ENCODE measurements at places on chromosomes 1 and 21. TPM values are rescaled to one million over a fixed set of nuclear protein-coding genes. Genes with fewer than 3 reads are reported as not detected.

DNA sequence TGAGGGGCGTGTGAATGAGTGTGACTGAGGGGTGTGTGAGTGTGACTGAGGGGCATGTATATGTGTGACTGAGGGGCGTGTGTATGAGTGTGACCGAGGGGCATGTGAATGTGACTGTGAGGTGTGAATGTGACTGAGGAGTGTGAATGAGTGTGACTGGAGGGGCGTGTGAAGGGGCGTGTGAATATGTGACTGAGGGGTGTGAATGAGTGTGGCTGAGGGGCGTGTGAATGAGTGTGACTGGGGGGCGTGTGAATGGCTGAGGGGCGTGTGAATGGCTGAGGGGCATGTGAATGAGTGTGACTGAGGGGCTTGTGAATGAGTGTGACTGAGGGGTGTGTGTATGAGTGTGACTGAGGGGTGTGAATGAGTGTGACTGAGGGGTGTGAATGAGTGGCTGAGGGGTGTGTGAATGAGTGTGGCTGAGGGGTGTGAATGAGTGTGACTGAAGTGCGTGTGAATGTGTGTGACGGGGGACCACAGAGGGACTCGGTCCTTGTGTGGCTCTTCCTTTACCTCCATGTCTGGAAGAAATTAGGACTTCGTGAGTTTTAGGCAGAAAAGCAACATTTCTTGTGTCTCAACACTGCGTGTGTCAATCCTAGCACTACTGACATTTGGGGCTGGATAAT, 105.8 kb downstream of the GLIS1 start:
- H3K4me3 ChIP-seq: no peak overlapping the region
- no peak for DNase-seq
- H3K36me3 ChIP-seq: no peaks in the 10 kb centered on the region
- H3K27me3 ChIP-seq: no peaks in the 10 kb centered on the region

EPS8L3 gene
- total RNA-seq: not detected

DNA sequence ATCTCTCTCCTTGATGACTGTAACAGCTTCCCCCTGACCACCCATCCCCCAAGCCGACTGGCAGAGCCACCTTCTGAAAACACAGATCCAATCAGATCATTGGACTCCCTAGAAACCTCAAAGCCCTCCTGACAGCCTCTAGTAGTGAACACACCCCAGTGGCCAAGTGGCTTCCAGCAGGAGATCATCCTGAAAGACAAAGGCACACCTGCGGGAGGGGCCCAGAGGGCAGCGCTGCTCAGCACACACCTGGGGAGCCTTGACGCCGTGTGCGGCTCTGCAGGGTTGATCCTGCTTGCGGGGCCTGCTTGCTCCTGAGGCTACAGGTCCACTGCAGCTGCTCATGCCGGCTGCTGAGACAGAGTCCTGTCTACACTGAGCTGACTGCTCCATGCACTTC, 41.5 kb downstream of the SLC66A1 start:
- H3K4me1 ChIP-seq: peaks cover 5% of the 10 kb centered on the region
- no peak overlapping the region for H3K27ac ChIP-seq
- DNase-seq: peak; percentile 37

OR6N1 gene
- not detected for total RNA-seq

DNA sequence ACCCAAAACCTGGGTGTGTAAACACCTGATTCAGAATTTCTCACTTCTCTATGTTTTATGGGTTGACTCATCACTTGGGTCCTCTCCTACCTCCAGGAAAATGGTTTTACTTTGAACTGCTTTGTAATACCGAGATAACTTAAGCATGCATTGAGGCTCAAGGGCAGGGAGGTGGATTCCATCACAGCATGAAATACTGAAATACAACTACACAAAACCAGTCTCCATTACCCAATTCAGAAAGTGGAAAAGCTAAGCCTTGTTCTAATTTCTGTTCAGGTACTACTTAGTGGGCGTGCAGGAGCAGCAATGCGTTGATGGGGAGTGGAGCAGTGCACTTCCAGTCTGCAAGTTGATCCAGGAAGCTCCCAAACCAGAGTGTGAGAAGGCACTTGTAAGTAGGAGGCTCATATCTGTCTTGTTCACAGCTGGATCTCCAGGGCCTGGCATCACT, 6.1 kb upstream of the C4BPA start:
- H3K4me3 ChIP-seq: no peak overlapping the region
- H3K27ac ChIP-seq: no peak overlapping the region
- H3K27me3 ChIP-seq: no peaks in the 10 kb centered on the region
- H3K4me1 ChIP-seq: no peaks in the 10 kb centered on the region
- DNase-seq: no peak

DNA sequence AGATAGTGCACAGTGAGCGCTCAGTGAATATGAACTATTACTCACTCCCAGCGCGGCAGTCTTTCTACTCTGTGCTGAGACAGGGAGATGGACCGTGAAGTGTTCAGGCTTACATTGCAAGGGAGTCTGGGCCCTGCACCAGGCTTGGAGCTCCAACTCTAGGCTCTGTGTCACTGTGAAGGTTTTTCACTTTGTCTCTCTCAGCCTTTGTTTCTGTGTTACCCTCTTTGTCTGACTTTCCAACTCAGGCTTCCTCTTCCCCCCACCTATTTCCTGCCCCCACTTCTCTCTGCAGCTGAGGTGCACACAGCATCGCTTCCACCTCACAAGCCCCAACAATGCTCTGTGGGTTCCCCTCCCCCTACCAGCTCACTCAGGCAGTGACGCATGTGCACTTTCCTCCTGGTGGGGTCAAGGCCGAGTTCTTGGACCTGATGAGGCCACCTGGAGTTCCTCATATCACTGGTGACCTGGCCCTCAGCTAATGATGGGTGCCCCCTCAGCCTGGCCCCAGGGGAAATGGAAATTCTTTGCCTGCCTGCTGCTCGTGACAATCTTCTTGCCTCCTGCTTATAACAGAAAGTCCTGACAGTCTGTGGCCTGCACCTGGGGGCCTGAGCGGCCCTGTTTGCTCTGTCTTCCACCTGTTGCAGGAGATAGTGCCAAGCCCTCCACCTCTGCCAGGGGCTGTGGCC, 1.1 kb upstream of the LCK start:
- H3K4me3 ChIP-seq: no peak overlapping the region
- DNase-seq: no peak
- H3K4me1 ChIP-seq: peaks cover 12% of the 10 kb centered on the region
- H3K27me3 ChIP-seq: no peaks in the 10 kb centered on the region

Data from neural progenitor cell (in vitro differentiated cells).